ENCODE measurements at places on chromosomes 2 and 18.
A peak's percentile ranks its signal among the peaks of the same experiment; 100 is the strongest.

DNA sequence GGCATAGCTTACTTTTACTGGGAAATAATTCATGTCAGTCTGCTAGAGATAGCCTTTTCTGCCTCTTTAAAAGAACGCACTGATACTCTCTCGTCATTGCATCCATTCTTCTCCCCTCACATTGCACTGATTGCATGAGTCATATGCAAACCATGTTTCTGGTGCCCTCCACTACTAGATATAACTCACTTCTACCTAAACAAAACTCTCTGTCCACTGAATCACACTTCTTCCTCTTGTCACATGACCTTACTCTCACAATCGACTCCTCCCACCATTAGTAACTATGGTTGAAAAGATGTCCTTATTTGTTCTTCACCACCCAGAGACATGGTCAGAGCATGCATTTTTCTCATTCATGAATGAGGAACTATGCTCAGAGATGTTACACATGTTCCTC, 158.0 kb downstream of the CSRNP3 start:
- DNase-seq = no peak

DNA sequence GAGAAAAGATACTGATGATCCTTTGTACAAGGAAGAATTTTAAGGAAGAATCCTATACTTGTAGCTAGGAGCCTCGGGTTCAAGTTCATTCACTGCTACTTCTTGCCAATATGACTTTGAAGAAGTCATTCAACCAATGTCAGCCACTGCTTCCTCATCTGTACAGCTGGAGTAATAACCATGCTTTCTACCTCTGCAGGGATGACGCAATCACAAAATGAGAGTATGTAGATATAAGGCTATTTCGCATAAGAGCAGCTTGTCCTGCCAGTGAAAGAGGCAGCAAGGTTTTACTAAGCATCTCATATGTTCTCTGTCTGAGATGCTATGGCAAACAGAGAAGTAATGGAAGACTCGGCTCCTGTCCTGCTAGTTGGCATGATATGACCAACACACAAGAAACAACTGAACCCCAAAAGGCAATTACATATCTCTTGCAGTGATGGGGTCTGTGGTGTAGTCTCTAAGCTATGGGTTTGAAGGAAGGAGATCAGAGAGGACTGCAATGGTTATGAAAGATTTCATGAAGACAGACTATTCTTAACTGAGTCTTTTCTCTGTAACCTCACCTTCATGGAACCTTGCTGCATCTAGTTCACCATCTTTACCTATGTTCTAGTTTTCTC, 9.2 kb downstream of the AAK1 start:
- DNase-seq = no peak

GRCh38 chr2:8639122-8639635, 42.7 kb upstream of the ID2 start:
- DNase-seq = no peak

GRCh38 chr18:50401888-50402287, 27.0 kb downstream of the SKA1 start:
- DNase-seq = peak; percentile 7

DNA sequence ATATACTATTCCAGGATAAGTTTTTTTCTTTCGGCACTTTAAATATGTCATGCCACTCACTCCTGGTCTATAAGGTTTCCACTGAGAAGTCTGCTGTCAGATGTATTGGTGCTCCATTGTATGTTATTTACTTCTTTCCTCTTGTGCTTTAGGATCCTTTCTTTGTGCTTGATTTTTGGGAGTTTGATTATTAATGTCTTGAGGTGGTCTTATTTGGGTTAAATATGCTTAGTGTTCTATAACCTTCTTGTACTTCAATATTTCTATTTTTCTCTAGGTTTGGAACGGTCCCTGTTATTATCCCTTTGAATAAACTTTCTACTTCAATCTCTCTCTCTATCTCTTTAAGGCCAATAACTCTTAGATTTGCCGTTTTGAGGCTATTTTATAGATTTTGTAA, 28.3 kb downstream of the STPG4 start:
- no peak for DNase-seq

DNA sequence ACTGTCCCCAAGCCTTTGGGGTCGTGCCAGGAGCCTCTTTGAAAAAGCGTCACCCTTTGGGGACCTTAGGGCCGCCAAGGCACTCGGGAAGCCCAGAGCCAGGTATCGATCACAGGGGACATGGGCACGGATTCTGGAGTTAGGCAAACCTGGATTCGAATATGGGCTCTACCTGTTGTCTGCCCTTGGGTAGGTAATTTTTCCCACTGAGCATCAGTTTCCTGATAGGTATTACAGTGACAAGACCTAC, 9.3 kb downstream of the TMEM198 start:
- no peak for DNase-seq

DNA sequence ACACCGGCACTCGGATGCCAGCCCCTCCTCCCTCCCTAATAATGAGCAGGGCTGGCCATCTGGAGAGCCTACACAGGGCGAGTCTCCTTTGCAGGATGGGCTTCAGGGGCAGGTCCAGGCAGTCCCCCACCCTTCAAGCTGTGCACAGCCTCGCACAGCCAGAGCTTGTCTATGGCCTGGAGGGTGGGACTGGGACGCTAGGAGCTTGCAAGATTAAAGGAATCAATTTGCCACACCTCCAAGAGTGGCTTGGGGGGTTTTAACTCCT, 43.9 kb upstream of the OTOF start:
- no peak for DNase-seq

DNA sequence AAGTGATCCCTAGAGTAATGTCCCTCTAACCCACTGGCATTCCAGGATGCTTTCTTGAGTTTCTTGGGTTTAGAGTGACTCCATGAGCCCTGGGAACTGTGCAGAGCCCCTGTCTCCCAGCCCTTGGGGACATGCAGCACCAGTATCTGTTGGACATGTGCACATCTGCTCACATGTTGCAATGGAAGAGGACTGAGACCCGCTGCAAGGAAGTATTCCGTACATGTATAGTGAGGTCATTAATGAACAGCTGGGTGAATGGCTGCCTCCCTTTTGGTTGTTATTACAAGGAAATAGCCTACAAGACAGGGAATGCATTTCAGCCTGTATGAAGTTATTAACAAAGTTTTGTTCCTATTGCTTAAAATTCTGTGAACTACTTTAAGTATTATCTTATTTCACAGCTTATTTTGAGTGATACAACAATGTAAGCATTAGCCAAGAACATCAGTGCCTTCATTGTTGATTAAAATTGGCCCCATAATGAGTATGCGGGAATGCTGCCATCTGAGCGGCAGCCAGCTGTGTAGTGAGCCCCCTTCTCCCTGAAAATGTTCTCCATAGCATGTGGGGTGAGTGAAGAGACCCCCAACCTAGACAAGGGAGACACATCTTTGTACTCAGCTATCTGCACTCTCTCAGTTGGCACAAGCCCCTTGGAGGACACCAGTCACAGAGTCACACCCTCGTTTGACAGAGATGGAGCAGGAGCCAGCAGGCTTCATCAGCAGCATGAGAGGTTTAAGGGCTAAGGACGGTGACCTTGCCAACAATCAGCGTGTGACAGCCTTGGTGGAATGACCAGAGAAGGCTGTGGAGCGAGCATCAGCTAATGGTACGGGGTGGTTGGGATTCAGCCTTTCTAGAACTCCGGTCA, 87.4 kb downstream of the FAM210A start:
- no peak for DNase-seq

DNA sequence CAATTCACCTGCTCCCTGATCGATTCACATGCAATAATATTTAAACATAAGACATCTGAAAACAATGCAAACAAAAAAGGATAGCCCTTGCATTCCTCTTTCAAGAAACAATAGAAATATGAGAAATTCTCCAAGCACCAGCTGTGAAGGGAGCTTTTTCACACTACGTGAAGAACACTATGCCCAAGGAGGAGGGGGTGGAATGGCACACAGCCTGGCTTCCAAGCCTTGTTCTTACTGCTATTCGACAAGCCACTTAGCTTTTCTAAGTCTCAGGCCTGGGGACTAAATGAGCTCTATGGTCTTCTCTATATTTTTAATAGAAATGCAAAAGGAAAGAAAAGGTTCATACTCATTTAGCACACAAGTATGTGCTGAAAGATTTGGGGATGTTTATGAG, 92.2 kb upstream of the CHRNA1 start:
- no peak for DNase-seq

- no peak for DNase-seq
Observed at GRCh38 chr2:236776695-236777251, 207.1 kb downstream of the ACKR3 start.

DNA sequence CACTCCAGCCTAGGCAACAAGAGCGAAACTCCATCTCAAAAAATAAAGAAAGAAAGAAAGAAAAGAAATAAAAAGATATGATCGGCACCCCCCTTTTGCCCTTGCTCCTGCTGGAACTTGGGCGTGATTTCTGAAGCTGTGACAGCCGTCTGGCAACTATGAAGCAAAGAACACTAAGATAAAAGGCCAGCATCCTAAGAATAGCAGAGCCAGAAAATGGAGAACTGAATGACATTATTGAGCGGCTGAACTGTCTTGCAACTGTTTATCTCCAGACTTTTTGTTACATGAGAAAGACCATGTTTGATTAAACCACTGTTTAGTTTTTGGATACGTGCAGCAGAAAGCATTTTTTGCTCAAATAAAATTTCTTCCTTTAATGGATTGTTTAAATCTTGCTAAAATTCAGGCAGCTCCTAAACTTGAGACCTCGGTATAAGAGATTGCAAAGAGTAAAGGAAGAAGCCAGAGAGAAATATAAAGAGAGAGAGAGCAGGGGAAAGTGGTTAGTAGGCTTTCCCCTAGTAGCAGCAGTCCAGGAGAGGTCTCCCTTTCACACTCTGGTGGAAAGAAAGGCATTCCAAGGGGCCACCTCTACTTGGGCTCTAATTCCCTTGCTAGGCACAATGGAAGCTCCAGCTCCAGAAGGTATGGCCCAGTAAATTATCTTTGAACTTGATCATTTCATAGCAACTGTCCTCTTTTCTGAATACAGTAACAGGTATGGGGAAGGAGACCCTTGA, 8.2 kb upstream of the MBD2 start:
- no peak for DNase-seq

GRCh38 chr2:176283291-176284068, 14.2 kb downstream of the MTX2 start:
- DNase-seq = no peak

DNA sequence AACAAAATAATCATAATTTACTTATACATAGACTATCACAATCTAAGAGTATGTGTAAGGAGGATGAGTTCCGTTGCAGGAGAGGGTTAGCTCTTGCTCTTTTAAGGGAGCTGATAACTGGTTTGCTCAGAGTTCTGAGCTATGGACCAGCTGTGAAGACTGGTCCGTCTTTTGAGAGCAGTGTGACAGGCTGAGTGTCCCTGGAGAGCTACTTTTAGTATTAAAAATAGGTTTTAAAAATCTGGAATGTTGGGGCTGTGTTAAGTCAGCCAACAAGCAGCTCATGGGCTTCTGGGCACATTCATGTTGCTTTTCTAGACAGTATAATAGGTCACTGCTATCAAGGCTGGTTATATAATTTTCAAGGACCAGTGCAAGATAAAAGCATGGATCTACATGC, 41.5 kb upstream of the TMEM131 start:
- no peak for DNase-seq

DNA sequence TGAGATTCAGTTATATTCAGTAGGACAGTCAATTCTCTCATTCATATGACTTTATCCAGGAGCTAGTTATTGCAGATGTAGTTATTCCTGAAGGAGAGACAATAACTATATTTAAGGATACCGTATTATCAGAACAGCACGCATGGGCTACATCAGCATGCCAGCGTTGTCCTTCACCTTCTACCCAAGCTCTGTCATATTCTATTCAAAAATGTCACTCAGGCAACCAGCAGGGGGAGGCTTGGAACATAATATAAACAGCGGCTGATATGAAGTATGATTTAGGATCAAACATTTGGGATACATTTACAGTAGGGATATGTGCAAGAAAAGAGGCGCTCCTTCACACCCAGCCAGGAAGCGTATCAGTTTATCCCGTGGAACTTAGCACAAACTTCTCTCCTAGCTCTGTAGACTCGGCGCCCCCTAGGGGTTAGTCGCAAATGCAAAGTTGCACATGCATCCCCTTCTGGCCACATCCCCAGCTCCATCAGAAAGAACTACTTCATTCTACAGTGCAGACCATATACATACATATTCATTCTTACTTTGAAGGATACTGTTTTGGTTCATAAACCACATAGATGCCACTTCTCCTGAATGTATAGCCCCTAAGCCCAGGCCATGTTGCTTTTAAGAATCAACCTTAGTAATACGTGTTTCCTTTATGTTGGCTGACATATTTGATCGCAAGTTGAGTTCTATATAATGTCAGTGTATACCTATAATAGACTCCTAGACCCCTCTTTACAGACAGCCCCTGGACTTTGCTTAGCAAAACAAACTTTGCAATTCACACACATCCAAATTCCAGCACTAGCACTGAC, 759.4 kb downstream of the ADCYAP1 start:
- DNase-seq = peak; percentile 32

- no peak for DNase-seq
Observed at GRCh38 chr18:45825258-45826044, at the start of gene SIGLEC15. Gene SIGLEC15, plus strand, starts transcription at chr18:45825675. Its CDS starts 54 bp downstream, at chr18:45825729.

DNA sequence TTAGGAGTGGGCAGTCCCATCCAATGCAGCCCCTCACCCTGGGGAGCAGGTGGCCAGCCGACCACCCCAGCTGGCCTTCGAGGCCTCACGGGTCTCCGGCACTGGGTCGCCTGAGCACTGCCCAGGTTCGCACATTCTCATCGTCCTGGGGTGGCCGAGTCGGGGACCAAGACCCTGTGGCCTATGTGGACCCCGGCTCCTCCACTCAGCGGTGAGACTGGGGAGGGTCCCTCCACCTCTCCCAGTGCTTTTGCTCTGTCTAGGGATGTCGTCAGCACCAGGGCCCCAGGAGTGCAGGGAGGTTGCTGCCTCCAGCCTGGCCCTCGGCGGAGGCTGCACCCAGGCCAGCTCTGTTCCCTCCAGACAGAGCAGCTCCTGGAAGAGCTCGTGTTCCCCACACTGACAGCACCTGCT, 89.6 kb downstream of the TPO start:
- DNase-seq = no peak

- DNase-seq = no peak
Observed at GRCh38 chr2:89000235-89000634, 308.8 kb downstream of the RPIA start.

DNA sequence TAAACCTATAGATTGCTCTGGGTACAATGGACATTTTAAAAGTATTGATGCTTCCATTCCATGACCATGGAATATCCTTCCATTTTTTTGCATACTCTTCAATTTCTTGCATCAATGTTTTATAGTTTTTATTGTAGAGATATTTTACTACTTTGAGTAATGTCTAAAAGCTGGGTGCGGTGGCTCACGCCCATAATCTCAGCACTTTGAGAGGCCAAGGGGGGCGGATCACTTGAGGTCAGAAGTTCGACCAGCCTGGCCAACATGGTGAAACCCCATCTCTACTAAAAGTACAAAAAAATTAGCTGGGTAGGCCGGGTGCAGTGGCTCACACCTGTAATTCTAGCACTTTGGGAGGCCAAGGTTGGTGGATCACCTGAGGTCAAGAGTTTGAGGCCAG, 88.5 kb downstream of the TLK1 start:
- no peak for DNase-seq

- DNase-seq = no peak
Observed at GRCh38 chr2:99636144-99637034, 146.6 kb upstream of the REV1 start.

GRCh38 chr2:183610724-183611123, 486.5 kb downstream of the NUP35 start:
- no peak for DNase-seq
